Activated T-helper 1 cell treated with Interleukin-2 at 50 U/mL for 16 hours (primary cell): ENCODE measurements at places on chromosomes 6 and 20.

DNA sequence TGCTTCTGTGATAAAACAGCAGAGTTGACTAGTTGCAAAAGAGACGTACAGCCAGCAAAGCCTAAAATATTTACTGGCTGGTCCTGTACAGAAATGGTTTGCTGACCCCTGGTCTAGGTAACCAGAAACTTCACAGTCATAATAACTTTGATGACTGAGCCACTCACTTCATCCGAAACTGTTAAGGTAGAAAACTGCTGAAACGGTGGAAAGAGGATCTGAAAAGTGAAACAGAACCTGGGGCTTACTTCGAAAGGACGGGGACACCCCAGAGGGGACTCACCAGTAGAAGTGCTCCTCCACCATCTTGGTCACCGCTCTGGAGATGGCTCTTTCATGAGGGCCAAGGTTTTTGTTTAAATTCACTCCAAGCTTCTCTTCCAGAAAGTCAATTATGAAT, 16.4 kb downstream of the FAXC start:
- DNase-seq, result no peak

DNA sequence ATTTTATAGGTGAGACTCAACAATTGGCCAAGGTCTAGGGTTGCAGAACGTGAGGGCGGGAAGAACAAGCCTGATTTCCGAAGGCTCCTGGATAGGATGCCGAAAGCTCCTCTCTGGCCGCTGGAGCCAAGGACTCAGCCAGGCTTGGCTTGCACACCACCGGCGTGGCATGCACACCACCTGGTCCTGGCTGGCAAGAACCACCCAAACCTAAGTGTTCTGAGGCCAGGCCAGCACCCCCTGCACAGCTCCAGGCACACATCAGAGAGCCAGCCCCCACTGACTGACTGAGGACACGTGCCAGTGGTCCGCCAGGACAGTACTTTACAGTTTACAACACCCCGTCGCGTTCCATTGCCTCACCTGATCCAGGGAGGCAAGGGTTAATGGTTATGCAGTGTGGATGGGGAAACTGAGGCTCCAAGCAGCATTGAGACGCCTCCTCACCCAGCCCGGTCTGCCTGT, 414 bp downstream of the TGM2 start:
- DNase-seq, result no peak

DNA sequence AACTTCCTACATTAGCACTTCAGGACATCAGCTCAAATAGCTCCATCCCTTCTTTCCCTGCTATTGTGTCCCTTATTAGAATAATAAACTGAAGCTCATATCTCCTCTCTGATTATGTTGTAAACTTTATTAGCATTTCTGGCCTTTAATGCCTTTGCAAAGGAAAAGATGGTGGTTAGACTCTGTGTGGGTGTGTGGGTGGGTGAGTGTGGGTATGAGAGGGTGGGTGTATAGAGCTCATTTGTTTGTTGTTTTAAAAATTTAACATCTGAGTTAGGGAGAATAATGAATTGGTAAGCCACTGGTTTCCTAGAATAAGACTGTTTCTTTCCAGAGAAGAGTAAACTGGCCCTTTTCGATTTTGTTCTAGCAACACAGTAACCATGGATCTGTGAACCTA, 70.6 kb upstream of the L3MBTL3 start:
- DNase-seq, result no peak

DNA sequence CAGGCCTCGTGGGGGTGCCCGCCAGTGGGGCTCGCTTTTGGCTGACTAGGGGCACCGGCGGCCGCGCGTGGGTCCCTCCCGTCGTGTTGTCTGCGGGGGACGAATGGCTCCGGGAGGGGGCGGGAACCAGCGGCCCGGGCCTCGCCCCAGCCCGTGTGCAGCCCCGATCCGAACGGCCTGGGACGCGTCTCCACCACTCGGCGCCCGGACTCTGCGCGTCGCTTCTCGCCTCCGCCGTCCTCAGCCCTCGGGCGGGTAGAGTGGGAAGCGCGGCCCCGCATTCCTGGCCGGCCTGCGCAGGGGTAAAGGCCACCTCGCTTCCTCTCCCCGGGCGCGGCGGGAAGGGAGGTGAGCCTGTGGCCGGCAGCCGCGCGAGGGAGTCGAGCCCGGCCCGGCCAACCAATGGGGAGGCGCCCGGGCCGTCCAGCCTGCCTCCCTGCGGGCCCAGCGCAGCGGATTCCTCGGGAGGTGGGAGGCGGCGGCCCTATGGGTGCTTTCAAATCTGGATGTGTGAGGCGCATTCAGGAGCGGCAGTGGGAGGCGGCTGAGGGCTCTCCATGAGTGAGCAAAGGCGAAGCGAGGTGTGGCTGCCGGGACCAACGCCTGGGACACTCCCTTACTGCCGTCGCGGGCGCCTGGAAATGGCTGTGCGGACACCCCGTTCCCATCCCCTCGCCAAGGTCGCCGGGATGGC, 1.1 kb upstream of the ZBTB46 start:
- no peak for DNase-seq
